ENCODE measurements at places on chromosomes 12 and 14.

- no peak for DNase-seq
Observed at GRCh38 chr14:80212023-80212397, 706 bp upstream of the DIO2 start.

DNA sequence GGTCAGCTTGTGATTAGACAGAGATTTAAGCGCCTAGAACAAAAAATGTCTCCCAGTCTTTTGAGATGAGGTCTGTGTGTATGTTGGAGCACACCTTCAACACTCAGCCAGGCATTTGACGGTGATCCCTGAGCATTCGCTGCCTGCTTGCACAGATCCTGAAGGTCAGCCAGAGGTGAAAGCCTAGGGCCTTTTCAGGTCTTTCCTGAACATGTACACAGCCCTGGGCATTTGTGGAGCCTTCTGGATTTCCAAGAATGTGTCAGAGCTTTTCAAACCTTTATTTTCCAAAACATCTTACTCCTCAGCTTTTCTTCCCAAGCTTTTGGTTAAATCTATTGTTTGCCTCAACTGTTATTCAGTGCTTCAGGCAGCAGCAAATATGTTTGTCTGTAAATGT lies 59.1 kb upstream of the AMN start:
- DNase-seq = no peak

GRCh38 chr12:104618691-104619090 lies 161.9 kb downstream of the CHST11 start:
- DNase-seq = no peak

- DNase-seq = no peak
Observed at GRCh38 chr14:51648296-51648695, 3.4 kb upstream of the FRMD6 start.

GRCh38 chr12:724194-724855 lies 28.1 kb upstream of the WNK1 start:
- DNase-seq = no peak

DNA sequence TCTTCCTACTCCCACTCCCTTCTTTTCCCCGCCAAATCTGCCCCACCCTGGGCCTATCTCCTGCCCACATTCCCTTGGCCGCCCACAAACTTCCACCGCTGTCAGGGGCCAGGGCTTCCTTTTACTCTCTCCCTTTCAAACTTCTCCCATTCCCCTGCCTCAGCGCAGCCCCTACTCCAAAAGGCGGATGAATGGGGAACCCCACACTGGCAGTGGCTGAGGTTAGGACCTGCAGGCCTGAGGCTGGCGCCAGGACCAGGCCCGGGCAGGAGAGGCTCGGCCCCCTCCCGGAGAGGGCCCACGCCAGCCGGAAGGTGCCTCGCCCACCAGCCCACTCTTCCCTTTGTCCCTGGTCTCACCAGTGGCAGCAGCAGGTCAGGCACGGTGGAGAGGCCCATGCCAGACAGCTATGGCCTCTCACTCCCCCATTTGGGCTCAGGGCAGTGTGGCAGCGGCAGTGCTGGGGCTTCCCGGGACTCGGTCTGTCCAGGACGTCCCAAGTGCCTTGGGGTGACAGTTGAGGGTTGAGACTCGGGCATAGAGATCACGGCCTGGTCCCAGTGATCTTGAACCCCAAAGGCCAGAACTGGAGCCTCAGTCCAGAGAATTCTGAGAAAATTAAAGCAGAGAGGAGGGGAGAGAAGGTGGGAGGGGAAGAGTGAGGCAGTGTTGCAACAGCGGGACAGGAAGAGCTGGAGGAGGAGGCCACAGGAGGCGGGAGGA lies at the start of gene TNFRSF1A:
TSS of gene TNFRSF1A (minus strand) at position 660 of the 723 bp plus-strand sequence. CDS start at position 398, 262 bp downstream.
- no peak for DNase-seq

DNA sequence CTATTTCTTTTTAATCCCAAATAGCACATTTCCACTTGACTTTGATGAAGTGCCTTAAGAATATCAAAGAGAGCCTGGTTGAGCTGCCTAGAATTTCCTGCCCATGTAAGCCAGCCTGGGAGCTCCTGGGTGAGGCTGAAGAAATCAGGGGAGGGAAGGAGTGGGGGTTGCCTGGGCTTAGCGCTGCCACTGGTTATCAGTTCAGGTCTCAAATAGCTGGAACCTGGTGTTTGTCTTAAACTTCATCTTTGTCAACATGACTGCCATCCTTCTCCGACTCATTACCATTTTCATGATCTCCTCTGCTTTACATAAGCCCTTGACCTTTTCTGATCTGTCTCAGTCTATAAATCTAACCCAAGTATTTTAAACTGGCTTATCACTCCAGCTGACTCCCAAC lies 151.5 kb downstream of the TTC8 start:
- DNase-seq = no peak

GRCh38 chr12:57744194-57744776 lies 554 bp upstream of the TSPAN31 start:
- peak; percentile 45 for DNase-seq

DNA sequence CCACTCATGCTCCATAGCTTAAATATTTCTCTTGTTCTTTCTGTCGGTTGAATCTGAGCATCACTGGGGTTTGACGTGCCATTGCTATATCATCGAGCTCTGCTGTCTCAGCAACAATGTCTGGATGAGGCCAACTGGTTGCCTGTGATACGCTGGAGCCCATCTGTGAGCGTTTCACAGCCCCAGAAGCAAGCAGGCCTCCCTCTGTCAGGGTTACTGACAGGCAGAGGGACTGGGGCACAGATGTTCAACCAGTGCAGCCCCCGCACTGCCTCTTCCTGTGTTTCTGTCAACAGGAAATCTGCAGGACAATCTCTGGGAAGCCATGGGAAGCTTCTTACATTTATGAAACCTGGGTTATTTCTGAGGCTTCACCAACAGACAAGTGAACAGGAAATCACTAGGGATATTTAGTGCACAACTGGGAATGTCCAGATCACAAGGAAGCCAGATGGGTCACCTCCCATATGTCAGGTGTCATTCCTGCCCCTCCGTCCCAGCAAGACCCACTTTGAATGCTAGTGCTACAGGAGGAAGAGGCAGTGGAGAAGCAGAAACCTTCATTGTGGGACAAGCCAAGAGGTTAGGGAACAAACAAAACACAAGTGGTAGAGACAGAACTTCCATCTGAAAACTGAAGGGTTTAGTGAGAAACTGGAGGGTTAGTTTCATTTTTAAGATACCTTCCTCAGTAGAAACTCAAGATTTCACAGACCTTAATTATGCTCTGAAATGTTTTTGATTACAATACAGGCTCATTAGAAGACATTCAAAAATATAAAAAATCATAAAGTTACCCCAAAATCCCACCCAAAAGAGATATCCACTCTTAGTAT lies 24.1 kb downstream of the DMAC2L start:
- no peak for DNase-seq

- DNase-seq = no peak
Observed at GRCh38 chr12:32987512-32987911, 90.9 kb upstream of the PKP2 start.
